SIG-M5 (cell line): ENCODE measurements at places on chromosomes 2 and 18.

DNA sequence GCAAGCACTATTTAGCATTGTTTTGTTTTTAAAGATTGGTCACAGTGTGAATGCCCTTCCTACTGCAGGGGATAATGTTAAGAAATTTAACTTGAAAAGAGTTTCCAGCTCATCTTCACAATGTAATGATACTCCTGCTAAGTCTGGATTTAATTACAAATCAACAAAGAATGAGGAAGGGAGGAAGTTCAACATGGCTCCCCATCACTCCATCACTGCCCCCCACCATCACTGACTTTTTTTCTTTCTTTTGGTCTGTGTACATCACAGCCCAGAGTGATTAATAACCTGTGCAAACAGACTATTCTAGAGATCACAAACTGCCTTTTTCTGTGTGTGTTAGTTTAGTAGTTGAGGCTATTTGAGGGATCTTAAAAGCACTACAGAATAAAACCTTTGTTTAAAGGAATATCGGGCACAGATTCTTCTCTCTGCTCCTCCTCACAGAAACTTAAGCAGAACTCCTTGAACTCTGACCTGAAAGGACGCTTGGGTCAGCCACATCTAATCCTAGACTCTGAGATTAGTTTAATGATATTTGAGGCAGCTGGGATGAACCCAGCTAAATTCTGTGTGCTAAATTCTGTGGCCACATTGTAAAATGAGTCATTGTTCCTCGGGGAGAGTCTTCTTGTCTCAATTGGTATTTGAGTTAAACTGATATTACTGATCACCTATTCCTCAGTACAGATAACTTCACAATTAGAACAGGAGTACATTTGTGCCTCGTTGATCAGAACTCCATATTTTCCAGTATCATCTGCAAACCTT, 47.8 kb downstream of the SATB2 start:
- DNase-seq, result no peak

- DNase-seq, result no peak
Observed at GRCh38 chr18:55790296-55790695, 202.3 kb upstream of the TCF4 start.

- no peak for DNase-seq
Observed at GRCh38 chr18:62131301-62131909, 55.5 kb downstream of the PIGN start.

- DNase-seq, result no peak
Observed at GRCh38 chr18:50190926-50191325, 4.0 kb downstream of the MYO5B start.

DNA sequence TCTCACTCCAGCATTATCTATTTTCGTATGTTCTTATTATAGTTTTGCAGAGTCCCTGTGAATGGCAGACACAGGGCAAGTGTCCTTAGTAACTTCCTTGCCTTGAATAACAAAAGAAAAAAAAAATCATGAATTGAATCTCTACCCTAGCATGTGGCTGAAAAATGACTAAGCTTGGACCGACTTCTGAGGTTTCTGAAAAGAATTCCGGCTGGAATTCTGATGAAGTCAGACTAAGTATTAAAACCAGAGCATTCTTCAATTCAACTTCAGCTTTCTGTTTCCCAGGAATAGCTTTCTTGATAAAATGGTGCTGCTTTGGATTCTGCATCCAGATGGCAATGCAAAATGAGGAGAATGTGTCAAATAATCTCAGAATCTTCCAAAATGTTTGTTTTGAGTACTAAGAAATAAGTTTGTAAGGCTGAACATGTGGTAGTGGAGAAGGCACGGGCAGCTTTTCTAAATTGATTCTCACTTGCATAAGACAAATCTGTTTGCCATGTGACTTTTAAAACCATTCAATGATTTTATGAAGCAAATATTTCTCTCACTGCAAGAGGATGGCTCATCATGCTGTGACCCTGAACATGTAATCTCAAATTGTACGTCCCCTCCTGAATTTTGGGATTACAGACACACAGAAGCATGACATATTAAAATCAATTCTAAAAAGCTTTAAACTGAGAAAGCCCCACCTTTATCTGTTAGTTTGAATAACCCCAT, 1462.8 kb upstream of the LRRTM1 start:
- DNase-seq, result no peak

- DNase-seq, result no peak
Observed at GRCh38 chr2:217941886-217942728, 60.7 kb downstream of the TNS1 start.

DNA sequence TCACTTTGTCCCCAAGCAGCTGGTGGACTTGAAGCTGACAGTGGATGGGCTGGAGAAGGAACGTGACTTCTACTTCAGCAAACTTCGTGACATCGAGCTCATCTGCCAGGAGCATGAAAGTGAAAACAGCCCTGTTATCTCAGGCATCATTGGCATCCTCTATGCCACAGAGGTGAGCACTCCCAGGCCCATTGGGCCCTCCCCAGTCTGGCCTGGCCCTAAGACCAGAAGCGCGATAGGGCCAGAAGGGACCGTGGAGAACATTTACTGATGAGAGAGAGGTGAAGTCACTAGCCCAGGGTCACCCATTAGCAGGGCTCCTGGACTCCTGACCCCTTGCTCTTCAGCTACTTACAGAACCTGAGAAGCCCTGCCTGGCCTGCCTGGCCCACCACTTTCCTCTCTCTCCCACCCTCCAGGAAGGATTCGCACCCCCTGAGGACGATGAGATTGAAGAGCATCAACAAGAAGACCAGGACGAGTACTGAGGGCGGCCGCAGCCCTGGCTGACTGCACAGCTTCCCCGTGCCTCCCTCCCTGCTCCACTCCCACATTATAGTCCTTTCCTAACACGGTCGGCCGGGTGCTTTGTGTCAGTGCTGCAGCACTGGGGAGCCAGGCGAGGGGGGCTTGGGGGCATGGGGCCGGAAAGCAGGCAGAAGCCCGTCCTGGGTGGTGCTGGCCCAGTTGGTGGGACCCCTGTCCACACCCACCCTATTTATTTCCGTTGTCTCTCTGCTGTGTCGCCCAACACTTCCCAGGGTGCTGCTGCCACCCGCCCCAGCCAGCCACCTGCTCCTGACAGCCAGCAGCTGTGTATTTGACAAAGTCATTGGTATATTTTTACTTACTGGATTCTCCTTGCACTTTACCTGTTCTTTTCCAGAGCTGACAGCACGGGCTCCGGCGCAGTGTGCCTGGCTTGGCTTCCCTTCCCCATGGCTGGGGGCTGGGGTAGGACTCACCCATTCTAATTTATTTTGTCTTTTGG, 6.6 kb upstream of the TMEM214 start:
- no peak for DNase-seq

DNA sequence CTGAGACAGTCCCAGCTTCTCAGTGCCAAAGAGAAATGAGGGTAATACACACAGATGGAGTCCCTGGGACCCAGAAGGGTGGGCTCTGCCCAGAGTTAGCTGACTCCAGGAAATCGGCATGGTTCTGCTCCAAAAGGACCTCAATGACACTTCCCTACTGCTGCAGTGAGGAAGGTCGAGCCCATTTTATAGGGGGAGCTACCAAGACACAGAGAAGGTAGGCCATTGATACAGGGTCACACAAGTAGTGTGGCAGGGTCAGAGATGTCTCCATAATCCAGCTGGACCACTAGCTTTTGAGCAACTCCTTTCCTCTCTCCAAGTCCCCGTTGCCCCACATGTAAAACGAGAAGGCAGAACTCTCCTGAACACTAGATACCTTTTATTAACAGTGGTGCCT, 276.9 kb downstream of the MYCN start:
- no peak for DNase-seq

DNA sequence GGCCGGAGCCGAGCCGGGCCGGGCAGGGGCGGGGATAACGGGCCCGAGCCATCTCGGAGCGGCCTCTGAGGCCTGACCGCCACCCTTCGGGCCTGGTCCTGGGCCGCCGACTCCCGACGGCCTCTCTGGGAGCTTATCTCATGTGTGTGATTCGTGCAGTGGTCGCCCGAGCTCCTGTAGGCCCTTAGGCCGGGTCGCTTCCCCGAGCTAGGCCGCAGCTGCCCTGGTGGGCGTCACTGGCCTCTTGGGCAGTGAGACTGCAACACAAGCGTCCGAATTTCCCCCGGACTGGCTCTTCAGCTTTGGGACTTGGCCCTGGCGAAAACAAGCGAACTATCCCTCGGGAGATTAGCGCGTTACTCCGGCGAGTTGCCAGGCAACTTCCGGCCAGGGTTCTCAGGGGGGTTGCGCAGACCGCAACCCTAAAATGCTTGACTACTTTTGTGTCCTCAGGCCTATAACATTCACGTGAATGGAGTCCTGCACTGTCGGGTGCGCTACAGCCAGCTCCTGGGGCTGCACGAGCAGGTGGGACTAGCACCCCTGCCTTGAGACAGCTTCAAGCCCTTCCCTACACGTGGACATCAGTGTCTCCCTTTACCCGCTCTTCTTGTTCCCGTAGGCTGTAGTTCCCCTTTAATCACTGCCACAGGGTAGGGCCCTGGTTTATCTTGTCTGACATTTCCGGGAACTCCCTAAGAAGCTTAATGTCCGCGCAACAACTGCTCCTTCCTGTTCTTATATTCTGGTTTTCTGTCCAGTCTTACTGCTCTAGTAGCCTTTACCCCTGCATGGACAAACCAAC, 602 bp downstream of the SNX17 start:
- DNase-seq, result peak; percentile 72

DNA sequence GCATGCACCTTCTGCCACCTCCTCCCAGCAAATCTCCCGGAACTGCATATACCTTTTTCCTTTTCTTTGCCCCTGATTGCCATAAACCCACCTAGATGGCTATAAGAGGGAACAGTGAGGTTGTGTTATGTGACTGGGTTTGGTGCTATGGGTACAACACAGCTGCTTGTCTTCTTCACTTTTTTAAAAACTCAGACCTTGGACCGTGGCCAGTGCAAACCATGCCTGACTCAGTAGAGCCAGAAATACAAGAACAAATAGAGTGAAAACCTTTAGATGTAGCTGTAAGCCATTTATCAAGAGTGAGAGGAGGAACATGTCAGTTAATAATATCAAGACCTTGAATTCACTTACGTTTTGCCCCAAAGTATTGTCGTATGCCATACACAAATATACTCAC, 267.4 kb upstream of the CHAC2 start:
- no peak for DNase-seq

DNA sequence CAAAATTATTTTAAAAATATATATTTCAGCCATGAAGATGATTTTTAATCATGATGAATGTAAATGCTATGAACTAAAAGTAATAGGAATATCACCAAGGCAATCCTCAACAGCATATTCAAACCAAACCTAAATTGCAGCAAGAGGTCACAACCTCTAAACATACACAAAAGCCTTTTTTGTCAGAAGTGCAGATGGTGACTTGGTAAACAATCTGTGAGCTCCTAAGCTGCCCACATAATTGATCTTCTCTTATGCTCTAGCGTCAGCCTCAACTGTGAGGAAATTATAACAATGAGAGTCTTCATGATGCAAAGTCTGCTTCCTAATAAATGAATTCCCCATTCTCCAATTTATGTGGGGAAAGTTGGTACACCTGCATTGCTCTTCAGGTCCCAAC, 113.2 kb downstream of the TSN start:
- DNase-seq, result no peak

DNA sequence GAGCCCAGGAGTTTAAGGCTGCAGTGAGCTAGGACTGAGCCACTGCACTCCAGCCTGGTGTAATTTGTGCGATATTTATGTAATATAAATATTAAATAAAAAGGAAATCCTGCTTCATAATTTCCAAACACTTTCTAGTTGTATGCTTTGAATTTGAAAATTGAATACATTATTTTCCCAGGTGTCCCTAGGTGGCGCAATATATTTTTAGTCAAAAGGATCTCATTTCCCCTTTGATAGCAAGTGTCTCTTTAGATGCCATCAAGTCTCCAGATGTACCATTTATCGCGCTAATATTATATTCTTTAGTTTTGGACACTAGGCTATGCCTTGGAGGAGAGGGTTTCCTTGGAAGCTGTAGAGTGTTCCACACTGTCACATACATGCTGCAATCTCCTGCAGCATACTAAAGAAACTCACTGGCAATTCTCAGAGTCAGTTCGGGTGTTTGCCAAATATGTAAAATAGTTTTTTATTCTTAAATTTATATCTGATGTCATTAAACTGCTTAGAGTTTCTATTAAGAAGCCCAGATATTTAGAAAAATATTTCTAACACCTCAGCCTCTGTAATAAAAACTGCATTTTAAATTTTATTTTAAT, 5.6 kb upstream of the WDR7 start:
- DNase-seq, result no peak

DNA sequence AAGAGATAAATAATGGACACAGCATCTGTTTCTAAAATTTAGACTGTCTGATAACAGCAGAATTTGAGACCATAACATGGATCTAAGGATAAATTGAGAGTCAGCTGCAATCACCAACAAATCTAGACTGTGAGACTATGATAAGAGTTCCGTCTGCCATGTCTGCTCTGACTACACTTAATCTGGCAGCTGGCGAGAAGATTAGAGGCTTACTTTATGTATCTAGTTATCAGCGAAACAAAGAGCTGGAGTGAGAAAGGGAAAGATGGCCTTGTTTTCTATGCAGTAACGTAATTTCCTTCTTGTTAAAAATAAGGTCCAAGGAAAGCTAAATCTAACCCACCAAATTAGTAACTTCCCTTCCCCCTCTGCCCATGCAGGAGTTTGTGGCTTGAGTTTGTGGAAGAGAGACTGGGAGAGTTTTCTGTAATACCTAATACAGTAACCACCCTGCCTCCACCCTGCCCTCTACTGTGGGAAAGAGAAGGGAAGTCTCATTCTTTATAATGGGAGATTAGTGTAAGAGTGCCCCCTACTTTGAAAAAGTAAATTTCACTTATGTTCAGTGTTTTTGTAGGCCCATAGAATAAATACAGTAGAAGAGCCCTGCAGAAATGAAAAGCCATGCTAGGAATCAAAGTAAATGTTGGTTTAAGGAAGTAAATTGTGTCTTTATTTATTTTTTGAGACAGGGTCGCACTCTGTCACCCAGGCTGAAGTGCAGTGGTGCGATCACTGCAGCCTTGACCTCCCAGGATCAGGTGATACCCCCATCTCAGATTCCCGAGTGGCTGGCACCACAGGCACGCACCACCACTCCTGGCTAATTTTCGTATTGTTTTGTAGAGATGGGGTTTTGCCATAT, 27.5 kb downstream of the EML4 start:
- DNase-seq, result peak; percentile 39

DNA sequence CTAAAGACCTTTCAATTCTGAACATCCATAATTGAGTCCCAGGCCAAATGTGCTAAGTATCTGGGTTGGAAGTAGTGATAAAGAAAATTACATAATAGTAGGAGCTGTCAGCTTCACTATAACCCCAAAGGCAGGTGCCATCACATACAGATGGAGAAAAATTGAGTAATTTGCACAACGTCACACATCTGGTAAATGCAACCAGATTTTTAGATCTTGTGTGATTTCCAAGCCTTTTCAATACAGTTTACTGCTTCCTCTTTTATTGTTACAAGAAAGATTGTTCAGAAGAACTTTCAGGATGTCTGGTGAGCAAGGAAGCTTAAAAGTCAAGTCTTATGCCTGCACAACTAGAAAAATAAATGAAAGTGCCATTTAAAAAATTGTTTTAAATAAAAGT, 62.3 kb downstream of the UBE2E3 start:
- DNase-seq, result no peak

- no peak for DNase-seq
Observed at GRCh38 chr18:65938592-65939372, 188.0 kb downstream of the CDH7 start.
